ENCODE measurements at places on chromosomes 7 and 10.

- H3K36me3 ChIP-seq: no peaks in the 10 kb centered on the region
- no peak overlapping the region for H3K27ac ChIP-seq
- H3K4me1 ChIP-seq: no peaks in the 10 kb centered on the region
- no peak overlapping the region for H3K4me3 ChIP-seq
Measured at GRCh38 chr7:40437498-40437897, 302.7 kb downstream of the SUGCT start.

- no peak for DNase-seq
- H3K27ac ChIP-seq: no peak overlapping the region
- no peaks in the 10 kb centered on the region for H3K27me3 ChIP-seq
- peaks cover 2% of the 10 kb centered on the region for H3K4me1 ChIP-seq
Measured at GRCh38 chr7:151764056-151764920, 112.6 kb downstream of the PRKAG2 start.

DNA sequence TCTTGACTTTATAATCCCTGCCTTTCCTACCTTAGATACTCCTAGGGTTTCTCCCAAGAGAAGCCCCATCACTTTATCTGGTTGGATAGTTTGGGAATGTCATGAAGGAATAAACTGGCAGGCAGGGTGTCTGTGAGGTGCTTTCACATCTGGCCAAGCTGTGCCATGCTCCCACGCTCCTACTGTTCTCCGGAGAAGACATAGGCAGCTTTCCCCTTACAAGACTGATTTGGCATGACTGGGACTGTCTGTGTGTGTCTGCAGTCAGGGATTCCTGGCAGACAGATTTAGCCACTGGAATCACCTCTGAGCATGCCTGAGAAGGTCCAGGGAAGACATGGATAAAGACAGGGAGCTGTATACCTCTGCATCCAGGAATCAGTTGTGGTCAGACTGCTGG, 45.3 kb downstream of the HK1 start:
- peaks cover 41% of the 10 kb centered on the region for H3K4me1 ChIP-seq
- no peak overlapping the region for H3K4me3 ChIP-seq
- H3K27me3 ChIP-seq: no peaks in the 10 kb centered on the region
- H3K36me3 ChIP-seq: no peaks in the 10 kb centered on the region
- DNase-seq: no peak
- no peak overlapping the region for H3K27ac ChIP-seq

- no peak overlapping the region for H3K27ac ChIP-seq
- H3K27me3 ChIP-seq: no peaks in the 10 kb centered on the region
- no peaks in the 10 kb centered on the region for H3K36me3 ChIP-seq
- no peak overlapping the region for H3K4me3 ChIP-seq
- no peak for DNase-seq
Measured at GRCh38 chr10:29244978-29245377, 43.9 kb upstream of the LYZL1 start.

GRCh38 chr10:82515256-82515655, 640.3 kb downstream of the NRG3 start:
- no peaks in the 10 kb centered on the region for H3K27me3 ChIP-seq
- H3K27ac ChIP-seq: no peak overlapping the region
- no peak overlapping the region for H3K4me3 ChIP-seq
- no peak for DNase-seq

DNA sequence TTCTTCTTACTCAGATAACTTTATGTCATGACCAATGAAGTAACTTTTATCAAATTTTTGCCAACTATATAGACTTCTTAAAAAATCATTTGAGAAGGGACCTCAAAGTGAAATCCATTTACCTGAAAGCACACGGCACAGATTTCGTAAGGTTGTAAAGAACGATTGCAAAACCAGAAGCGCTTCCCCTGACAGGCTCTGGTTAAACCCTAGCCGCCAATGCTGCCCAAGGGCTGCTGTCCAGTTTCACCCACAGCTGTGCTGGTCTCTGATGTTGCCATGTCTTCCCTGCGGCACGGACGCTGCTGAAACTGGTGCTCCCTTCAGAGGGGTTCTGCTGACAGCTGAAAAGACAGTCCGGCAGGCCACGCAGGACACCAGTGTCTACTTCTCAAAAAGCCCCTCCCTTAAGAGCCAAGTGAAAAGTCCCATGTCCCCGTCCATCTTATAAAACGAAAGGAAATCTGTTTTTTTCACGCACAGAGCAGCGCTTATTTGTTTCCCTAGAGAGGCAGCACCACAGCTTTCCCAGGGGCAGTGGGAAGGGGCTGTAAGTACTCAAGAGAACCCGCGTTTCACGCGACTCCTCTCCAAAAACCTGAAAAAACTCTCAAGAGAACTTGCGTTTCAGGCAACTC, 32.5 kb downstream of the GNA12 start:
- DNase-seq: no peak
- H3K27me3 ChIP-seq: no peaks in the 10 kb centered on the region
- H3K27ac ChIP-seq: peak overlapping the region; percentile 70
- no peaks in the 10 kb centered on the region for H3K36me3 ChIP-seq
- H3K4me3 ChIP-seq: peak overlapping the region; percentile 8
- no peaks in the 10 kb centered on the region for H3K4me1 ChIP-seq

- H3K27ac ChIP-seq: peak overlapping the region; percentile 99
- no peak for DNase-seq
- H3K4me3 ChIP-seq: peak overlapping the region; percentile 77
- no peaks in the 10 kb centered on the region for H3K27me3 ChIP-seq
- H3K36me3 ChIP-seq: no peaks in the 10 kb centered on the region
Measured at GRCh38 chr10:78972160-78972946, 96.4 kb upstream of the ZMIZ1 start.

DNA sequence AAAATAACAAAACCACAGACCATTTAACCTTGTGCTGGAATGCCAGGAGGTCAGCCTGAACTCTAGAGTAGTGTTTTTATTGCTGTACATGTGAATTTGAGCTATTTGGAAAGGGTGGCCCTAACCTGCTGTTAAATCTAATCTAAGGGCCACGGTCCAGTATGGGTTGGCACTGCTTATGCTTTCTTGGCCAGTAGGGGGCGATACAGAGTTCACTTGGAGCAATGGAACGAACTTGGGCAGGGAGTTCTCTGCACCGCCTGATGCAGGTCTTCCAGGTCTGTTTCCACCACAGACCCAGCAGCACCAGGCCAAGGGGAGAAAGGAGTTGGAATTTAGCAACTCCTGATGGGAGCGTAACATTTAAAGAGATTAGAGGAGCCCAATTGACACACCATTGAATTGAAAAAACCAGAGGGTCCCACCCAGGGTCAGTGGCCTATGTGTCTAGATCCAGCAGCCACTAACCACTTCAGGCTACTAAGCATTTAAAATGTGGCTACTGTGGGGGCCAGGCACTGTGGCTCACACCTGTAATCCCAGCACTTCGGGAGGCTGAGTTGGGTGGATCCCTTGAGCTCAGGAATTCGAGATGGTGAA, 75.7 kb upstream of the EFCAB10 start:
- peaks cover 65% of the 10 kb centered on the region for H3K36me3 ChIP-seq
- H3K27ac ChIP-seq: no peak overlapping the region
- no peak for DNase-seq
- H3K4me3 ChIP-seq: no peak overlapping the region
- H3K27me3 ChIP-seq: no peaks in the 10 kb centered on the region

GRCh38 chr7:152618427-152618826, 57.5 kb downstream of the XRCC2 start:
- H3K4me3 ChIP-seq: no peak overlapping the region
- H3K4me1 ChIP-seq: no peaks in the 10 kb centered on the region
- H3K27me3 ChIP-seq: no peaks in the 10 kb centered on the region
- no peak overlapping the region for H3K27ac ChIP-seq
- no peaks in the 10 kb centered on the region for H3K36me3 ChIP-seq

DNA sequence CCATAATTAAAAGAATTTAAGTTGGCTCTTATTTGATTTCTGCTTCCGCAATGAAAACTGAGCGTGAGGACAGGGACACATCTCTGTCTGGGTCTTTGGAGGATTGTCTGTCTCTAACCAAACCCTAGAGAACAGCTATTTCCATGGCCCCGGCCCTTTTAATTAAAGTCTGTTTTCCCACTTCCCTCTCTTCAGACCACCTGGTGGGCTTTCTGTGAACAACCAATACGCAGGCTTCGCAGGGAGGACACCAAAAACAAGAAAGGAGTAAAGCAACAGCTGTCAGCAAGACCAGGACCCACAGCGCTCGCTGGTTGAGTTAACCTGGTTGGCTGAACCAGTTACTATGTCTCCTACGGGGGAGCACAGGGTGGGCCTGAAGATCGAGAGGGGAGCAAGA, 217.1 kb upstream of the FRMD4A start:
- H3K4me3 ChIP-seq: no peak overlapping the region
- no peak overlapping the region for H3K27ac ChIP-seq
- H3K36me3 ChIP-seq: no peaks in the 10 kb centered on the region
- H3K27me3 ChIP-seq: no peaks in the 10 kb centered on the region

DNA sequence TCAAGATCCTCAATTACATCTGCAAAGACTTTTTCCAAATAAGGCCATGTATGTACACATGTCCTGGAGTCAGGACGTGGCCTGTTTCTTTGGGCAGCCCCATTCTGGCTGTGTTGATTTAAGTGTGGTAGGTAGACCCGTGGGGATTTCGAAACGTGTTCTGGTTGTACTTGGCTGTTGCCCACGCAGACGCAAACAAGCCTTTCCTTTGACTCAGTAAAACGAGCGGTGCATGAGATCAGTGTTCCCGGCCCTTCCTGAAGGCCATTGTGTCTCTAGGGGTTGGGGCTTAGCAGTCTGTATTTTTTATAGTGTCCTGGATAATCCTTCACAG, 64.8 kb upstream of the DNAJB6 start:
- H3K27ac ChIP-seq: peak overlapping the region; percentile 81
- H3K27me3 ChIP-seq: no peaks in the 10 kb centered on the region
- H3K4me3 ChIP-seq: no peak overlapping the region
- DNase-seq: no peak
- H3K4me1 ChIP-seq: peaks cover 25% of the 10 kb centered on the region
- peaks cover 6% of the 10 kb centered on the region for H3K36me3 ChIP-seq
